ENCODE measurements at places on chromosomes 3 and 15.

GRCh38 chr3:98026425-98027084 is 8.6 kb downstream of the GABRR3 start:
- DNase-seq = no peak

GRCh38 chr3:161296814-161297213 is 74.5 kb downstream of the SPTSSB start:
- DNase-seq = no peak

GRCh38 chr15:31333119-31333518 is 6.5 kb downstream of the KLF13 start:
- DNase-seq = no peak

GRCh38 chr3:172151651-172152649 is 112.6 kb downstream of the FNDC3B start:
- DNase-seq = no peak

DNA sequence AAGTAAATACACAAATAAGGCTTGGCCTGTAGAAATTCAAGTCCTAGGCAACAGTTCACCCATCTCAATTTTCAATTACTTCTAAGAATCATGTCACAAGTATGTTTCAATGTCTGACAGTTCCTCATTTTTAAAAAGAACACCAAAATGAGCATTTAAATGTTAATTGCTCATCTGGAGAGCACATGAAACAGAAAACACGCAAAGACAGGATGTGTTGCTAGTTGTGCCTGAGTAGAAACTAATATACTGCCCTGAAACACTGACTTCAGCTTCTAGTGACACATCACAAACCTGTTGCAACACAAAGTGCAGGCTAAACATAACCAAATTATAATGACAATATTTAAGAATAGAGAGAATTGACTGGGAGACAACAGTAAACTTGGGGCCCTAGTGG is 167.3 kb upstream of the THBS1 start:
- no peak for DNase-seq

- no peak for DNase-seq
Observed at GRCh38 chr15:62639906-62640605, 402.5 kb upstream of the TPM1 start.

GRCh38 chr3:52436500-52437149 is 8.3 kb downstream of the SEMA3G start:
- no peak for DNase-seq

DNA sequence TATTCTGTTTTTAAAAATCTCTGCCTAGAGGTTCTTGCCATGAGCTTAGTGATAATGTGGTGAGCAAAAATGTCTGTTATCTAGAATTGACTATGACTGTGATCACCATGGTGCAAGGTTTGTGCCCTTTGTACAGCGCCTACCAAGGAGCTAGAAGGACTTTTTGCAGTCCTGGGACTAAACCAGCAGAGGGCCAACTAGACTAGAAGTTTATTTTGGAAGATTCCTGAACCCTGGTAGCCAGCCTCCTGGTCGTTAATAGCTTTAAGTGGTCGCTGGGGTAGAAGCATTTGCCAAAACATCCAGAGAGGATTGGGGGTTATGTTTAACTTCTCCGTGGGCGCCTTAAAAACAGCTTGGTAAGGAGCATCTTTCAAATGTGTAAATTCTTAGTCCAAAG is 7.8 kb downstream of the SCG5 start:
- DNase-seq = no peak

DNA sequence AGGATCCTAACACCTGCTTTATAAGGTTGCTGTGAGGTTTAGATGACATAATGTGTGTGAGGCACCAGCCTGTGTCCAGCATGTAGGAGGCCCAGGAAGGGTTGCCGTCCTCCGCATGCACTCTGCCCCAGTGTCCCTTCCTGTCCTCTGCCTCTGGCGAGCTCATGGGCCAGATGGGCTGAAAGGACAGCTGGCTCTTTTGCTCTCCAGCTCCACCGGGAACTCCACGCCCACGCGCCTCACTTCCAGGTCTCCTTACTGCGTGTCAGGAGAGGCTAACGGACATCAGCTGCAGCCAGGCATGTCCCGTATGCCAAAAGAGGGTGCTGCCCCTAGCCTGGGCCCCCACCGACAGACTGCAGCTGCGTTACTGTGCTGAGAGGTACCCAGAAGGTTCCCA is 12.2 kb downstream of the MUC20 start:
- DNase-seq = no peak

DNA sequence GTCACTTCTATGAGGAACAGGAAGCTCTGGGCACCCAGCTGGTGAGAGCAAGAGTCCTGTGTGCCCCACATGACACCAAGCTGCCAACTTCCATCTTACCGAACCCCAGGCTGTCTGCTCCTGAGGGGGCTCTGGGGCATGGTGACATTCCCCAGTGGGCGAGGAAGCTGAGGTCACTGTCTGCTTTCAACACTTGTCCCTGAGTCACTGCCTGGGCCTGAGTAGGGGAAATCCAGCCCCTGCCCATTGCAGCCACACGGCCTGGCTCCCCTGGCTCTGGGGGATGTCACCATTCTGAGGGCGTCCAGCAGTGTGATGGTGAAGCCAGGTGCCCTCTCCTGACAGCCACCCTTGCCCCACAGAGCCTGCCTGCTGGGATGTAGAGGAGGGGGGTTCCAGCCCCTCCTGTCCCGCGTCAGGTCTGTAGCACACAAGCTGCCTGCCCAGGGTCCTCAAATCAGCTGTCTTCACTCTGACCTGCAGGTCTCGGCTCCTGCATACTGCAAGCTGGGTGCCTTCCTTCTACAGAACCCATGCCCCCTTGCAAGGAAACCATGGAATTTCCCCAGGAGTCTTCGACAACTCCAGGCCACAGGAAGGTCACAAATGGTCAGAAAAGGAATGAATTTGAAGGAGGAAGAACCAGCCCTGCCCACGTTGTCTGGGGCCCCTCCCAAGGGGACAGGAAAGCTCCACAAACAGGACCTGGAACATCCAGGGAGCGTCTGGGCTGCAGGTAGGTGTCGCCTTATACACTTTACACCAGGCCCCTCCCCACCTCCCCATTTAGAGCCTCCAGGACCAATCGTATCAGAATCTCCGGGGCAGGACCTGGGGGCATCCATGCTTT is 69.9 kb upstream of the GATM start:
- DNase-seq = no peak

GRCh38 chr15:31079519-31079918 is 22.0 kb downstream of the TRPM1 start:
- no peak for DNase-seq

DNA sequence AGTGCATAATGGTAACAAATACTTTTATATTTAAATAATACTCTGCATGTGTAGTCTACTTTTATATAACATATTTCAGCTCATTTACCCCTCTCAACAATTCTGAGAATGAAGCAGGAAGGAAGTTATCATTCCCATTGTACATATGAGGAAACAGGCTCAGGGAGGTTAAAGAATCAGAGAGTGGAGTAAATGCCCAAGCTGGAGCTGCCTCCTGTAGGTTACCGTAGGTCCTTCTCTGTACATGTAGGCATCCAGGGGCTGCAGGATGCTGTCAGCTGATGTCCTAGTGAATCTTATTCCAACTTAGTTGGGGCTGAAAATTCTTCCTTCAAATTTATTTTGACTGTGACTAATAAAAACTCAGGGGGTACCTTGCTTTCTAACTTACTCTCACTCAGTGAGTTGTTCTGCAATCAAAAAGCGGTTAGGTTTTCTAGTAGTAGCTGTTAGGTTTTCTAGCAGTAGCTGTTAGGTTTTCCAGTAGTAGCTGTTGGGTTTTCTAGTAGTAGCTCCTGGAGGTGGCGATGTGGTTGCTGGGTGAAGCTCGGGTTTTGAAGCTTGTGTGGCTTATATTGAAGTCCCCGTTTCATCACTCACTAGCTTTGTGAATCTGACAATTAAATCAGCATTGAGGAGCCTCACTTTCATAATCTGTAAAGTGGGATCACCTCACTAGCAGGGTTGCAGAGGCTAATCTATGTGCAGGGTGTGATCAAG is 357.0 kb downstream of the NR2F2 start:
- no peak for DNase-seq

Measured in NCI-H1930 (cell line).